Endothelial cell of umbilical vein (primary cell): ENCODE measurements at places on chromosomes 13 and 19. TPM values are rescaled to one million over a fixed set of nuclear protein-coding genes. Genes with fewer than 3 reads are reported as not detected.
A peak's percentile ranks its signal among the peaks of the same experiment; 100 is the strongest.

Gene CHST8
- total RNA-seq, result not detected in 2 replicates

- H3K4me1 ChIP-seq, result no peaks in the 10 kb centered on the region
- DNase-seq, result no peak
- no peaks in the 10 kb centered on the region for H3K27me3 ChIP-seq
- no peaks in the 10 kb centered on the region for H3K36me3 ChIP-seq
Measured at GRCh38 chr19:8081569-8082550, 29.3 kb downstream of the CCL25 start.

- no peaks in the 10 kb centered on the region for H3K4me1 ChIP-seq
- no peak within 1 kb of the TSS for H3K27ac ChIP-seq
- H3K36me3 ChIP-seq, result no peaks in the 10 kb centered on the region
- no peak within 1 kb of the TSS for H3K4me3 ChIP-seq
Measured at GRCh38 chr19:9115307-9115813, at the start of gene OR7G1. Gene OR7G1, minus strand, starts transcription at chr19:9115763. Its CDS starts 0 bp downstream, at chr19:9115763.

DNA sequence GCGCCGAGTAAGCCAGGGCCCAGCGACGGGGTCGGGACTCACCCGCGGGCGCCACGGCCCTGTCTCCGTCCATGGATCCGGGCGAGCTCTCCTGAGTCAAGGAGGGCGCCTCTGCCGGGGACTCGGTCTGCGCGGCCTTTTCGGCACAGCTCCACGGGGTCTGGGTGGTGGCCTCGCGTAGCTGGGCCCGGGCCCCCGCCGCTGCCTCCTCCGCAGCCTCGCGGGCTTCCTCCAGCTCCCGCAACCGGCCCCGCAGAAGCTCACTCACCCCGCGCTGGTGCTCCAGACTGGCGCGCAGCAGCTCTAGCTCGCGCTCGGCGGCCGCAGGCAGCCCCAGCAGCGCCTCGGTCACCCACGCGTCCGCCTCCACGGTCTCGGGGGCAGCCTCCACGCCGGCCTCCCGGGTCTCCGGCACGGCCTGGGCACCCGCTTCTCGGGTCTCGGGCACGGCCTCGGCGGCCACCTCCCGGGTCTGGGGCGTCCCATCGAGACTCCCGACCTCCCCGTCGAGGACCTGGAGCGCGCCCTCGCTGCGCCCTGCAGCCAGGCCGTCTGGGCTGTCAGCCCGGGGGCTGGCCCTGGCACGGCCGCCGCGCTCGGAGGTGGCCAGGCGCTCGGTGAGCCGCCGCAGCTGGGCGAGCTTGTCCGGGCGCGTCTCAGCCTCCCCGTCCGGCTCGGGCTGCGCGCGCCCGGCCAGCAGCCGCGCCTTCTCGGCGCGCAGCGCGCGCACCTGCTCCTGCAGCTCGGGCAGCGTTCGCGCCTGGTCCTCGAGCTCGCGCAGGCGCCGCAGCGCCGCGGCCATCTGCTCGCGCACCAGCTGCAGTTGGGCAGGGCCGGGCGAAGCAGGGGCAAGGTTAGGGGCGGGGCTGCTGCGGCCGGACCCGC lies 8.4 kb downstream of the KANK3 start:
- H3K27me3 ChIP-seq, result no peaks in the 10 kb centered on the region
- peaks cover 5% of the 10 kb centered on the region for H3K4me1 ChIP-seq
- H3K27ac ChIP-seq, result no peak overlapping the region

DNA sequence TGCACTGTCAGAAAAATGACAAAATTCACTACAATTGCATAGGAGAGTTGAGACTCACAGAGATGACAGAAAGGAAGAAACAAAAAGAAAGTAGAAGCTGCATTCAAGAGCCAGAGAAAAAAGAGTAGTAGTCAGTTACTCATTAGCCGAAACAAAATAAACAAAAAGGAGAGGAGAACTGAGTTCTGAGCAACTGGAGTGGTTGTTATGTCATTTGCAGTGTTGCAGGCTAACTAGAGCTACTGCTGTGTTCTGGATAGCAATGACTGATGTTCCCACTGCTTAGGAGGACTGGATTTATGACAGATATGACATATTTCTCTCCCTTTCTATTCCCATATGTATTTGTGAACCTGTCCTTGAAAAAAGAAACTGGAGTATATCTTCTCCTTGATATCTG lies 482.6 kb downstream of the RFC3 start:
- H3K27me3 ChIP-seq, result no peaks in the 10 kb centered on the region
- no peak overlapping the region for H3K27ac ChIP-seq
- no peaks in the 10 kb centered on the region for H3K36me3 ChIP-seq
- H3K4me3 ChIP-seq, result no peak overlapping the region

GRCh38 chr19:4732680-4733114 lies 9.1 kb upstream of the DPP9 start:
- no peaks in the 10 kb centered on the region for H3K4me1 ChIP-seq
- no peak overlapping the region for H3K27ac ChIP-seq
- no peaks in the 10 kb centered on the region for H3K36me3 ChIP-seq
- H3K27me3 ChIP-seq, result no peaks in the 10 kb centered on the region

Gene MEDAG
- 27.2 and 30.2 TPM in 2 replicates for total RNA-seq

Gene CD70
- total RNA-seq, result not detected in 2 replicates

- peaks cover 27% of the 10 kb centered on the region for H3K4me1 ChIP-seq
- H3K36me3 ChIP-seq, result no peaks in the 10 kb centered on the region
- H3K27me3 ChIP-seq, result no peaks in the 10 kb centered on the region
- peak overlapping the region; percentile 78 for H3K27ac ChIP-seq
- H3K4me3 ChIP-seq, result peak overlapping the region; percentile 88
- DNase-seq, result no peak
Measured at GRCh38 chr19:1884719-1885334, 469 bp downstream of the ABHD17A start.

Gene THSD8
- 13.2 and 15.9 TPM in 2 replicates for total RNA-seq

DNA sequence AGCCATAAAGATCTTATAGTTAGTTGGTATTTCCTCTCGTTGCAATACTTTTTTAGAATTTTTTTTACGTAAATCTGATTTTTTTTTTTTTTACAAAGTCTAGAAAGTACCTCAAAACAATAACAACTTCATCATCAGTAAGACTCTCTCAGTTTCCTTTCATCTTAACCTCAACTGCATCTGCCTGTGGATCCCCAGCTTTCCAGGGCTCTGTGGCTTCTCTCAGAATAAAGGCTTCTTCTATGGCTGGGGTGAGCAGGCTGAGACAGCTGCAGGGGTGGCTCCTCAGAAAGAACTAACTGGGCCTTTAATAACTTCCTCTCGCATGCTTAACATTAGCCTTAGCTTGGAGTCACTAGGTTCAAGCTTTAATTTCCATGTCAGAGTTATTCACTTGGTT lies 4.2 kb downstream of the ZNF506 start:
- H3K36me3 ChIP-seq, result no peaks in the 10 kb centered on the region
- H3K4me1 ChIP-seq, result no peaks in the 10 kb centered on the region
- H3K27ac ChIP-seq, result no peak overlapping the region
- no peaks in the 10 kb centered on the region for H3K27me3 ChIP-seq
- H3K4me3 ChIP-seq, result no peak overlapping the region
- no peak for DNase-seq

DNA sequence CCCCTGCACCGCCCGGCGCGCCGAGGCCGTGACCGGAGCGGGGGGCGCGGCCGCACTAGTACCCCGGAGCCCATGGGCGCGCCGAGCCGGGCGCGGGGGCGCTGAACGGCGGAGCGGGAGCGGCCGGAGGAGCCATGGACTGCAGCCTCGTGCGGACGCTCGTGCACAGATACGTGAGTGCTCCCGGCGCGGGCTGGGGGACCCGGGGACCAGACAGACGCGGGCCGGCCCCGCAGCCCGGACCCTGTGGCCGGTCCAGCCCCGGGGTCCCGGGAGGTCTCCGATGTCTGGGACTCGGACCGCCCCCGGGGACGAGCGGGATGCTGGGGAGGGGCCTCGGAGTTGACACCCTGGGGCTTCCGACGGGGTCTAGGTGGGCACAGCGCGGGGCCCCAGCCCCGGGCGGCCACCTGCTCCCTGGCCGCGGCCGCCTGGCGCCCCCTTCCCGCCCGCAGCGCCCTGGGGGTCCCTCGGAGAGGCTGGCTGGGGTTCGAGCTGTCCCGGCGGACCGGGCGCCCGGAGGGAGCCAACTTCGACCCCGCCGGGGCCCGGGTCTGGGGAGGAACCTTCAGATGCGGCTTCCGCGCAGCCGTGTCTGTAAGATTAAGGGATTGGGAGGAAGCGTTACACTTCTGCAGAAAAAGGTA lies 568 bp downstream of the ATP11A start:
- no peaks in the 10 kb centered on the region for H3K36me3 ChIP-seq
- no peaks in the 10 kb centered on the region for H3K27me3 ChIP-seq
- peaks cover 14% of the 10 kb centered on the region for H3K4me1 ChIP-seq
- H3K27ac ChIP-seq, result peak overlapping the region; percentile 49
- H3K4me3 ChIP-seq, result peak overlapping the region; percentile 96

- peaks cover 7% of the 10 kb centered on the region for H3K36me3 ChIP-seq
- DNase-seq, result peak; percentile 47
- peaks cover 24% of the 10 kb centered on the region for H3K4me1 ChIP-seq
- peak overlapping the region; percentile 64 for H3K4me3 ChIP-seq
Measured at GRCh38 chr19:42216653-42217519, 591 bp downstream of the DEDD2 start.

Gene CYP4F8
- not detected in 2 replicates for total RNA-seq

GRCh38 chr13:43786766-43787517 lies at the start of gene ENOX1:
Gene ENOX1, minus strand, starts transcription at chr13:43786972.
- peaks cover 2% of the 10 kb centered on the region for H3K27me3 ChIP-seq
- H3K36me3 ChIP-seq, result no peaks in the 10 kb centered on the region
- no peak within 1 kb of the TSS for H3K27ac ChIP-seq
- peaks cover 18% of the 10 kb centered on the region for H3K4me1 ChIP-seq
- H3K4me3 ChIP-seq, result peak within 1 kb of the TSS; percentile 47
- peak; percentile 45 for DNase-seq

DNA sequence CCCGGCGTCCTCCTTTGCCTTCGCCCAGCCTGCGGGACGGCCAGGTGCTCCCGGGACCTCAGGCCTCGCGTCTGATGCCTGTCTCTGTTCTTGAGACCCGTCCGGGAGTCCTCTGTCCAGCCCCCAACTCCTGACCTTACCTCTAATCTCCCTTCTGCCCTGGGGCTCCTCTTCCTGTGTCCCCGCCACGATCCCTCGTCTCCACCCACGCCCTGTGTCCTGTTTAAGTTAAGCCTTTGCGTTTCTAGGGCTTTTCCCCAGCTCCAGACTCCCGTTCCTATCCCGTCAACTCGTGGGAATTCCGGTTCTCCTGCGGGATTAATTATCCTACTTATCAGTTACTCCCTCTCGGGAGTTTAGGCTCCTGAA lies 686 bp downstream of the LENG8 start:
- peak overlapping the region; percentile 87 for H3K27ac ChIP-seq
- peaks cover 33% of the 10 kb centered on the region for H3K36me3 ChIP-seq
- H3K4me3 ChIP-seq, result peak overlapping the region; percentile 96
- H3K27me3 ChIP-seq, result no peaks in the 10 kb centered on the region
- DNase-seq, result no peak
- peaks cover 22% of the 10 kb centered on the region for H3K4me1 ChIP-seq

DNA sequence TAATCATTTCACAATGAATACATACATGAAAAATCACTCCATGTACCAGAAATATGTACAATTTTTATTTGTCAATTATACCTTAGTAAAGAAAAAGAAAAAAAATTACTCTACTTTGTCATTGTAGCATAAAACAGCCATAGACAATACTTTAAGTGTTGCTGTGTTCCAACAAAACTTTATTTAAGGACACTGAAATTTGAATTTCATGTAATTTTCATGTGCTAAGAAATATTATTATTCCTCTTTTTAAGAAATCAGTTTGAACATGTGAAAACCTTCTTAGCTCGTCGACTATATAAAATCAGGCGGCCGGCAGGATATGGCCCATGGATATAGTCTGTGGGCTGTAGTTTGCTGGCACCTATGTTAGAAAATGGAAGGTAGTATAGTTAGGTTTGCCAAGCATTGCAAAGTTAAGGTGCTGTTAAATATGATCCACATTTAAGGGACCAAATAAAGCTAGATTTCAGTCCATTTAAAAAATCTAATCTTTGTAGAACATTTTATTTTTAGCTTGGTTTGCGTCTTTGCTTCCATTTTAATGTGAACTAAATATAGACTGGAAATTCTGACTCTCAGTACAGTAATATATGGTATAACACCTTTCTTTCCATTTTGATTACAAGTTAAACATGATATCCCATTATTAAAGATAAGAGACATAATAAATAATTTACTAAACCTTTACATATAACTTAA lies 6.5 kb downstream of the DGKH start:
- H3K27me3 ChIP-seq, result no peaks in the 10 kb centered on the region
- DNase-seq, result no peak
- no peaks in the 10 kb centered on the region for H3K4me1 ChIP-seq
- no peak overlapping the region for H3K4me3 ChIP-seq

GRCh38 chr13:67538906-67539305 lies 308.8 kb upstream of the PCDH9 start:
- no peak overlapping the region for H3K27ac ChIP-seq
- H3K4me3 ChIP-seq, result no peak overlapping the region
- no peaks in the 10 kb centered on the region for H3K36me3 ChIP-seq
- no peaks in the 10 kb centered on the region for H3K4me1 ChIP-seq

DNA sequence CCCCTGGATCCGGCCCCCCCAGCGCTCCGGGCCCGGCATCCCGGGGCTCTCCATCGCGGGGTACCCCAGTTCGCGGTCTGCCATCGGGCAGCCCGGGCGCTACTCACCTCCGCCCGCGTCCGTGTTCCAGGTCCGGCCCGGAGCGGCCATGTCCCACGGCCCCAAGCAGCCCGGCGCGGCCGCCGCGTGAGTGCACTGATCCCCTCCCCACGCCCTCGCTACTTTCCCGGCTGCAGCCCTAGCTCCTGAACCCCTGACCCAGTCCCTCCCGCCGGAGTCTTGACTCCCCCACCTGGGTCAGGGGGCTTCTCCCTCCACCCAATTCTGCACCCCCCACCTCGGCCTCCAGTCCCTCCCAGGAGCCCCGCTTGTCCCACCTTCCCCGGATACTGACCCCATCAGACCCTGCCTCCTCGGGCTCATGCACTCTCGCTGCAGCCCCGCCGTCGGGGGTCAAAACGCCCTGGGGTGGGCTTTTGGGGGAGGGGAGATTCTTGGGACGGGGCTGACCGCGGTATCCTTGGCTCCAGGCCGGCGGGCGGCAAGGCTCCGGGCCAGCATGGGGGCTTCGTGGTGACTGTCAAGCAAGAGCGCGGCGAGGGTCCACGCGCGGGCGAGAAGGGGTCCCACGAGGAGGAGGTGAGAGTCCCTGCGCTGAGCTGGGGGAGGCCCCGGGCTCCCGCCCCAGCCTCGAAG lies 566 bp downstream of the HMG20B start:
- no peak for DNase-seq
- H3K27ac ChIP-seq, result peak overlapping the region; percentile 65
- H3K4me3 ChIP-seq, result peak overlapping the region; percentile 99
- H3K27me3 ChIP-seq, result no peaks in the 10 kb centered on the region
- H3K4me1 ChIP-seq, result peaks cover 15% of the 10 kb centered on the region
- H3K36me3 ChIP-seq, result peaks cover 3% of the 10 kb centered on the region
